Neural progenitor cell (in vitro differentiated cells): ENCODE measurements at places on chromosomes 1 and 21. TPM values are rescaled to one million over a fixed set of nuclear protein-coding genes. Genes with fewer than 3 reads are reported as not detected.
A peak's percentile ranks its signal among the peaks of the same experiment; 100 is the strongest.

Gene CAMK1G
- total RNA-seq, result 3.6 and 4.3 TPM in 2 replicates

Gene GNG4
- total RNA-seq, result 14.9 and 20.7 TPM in 2 replicates

Gene CCDC181
- 10.2 and 13.2 TPM in 2 replicates for total RNA-seq

DNA sequence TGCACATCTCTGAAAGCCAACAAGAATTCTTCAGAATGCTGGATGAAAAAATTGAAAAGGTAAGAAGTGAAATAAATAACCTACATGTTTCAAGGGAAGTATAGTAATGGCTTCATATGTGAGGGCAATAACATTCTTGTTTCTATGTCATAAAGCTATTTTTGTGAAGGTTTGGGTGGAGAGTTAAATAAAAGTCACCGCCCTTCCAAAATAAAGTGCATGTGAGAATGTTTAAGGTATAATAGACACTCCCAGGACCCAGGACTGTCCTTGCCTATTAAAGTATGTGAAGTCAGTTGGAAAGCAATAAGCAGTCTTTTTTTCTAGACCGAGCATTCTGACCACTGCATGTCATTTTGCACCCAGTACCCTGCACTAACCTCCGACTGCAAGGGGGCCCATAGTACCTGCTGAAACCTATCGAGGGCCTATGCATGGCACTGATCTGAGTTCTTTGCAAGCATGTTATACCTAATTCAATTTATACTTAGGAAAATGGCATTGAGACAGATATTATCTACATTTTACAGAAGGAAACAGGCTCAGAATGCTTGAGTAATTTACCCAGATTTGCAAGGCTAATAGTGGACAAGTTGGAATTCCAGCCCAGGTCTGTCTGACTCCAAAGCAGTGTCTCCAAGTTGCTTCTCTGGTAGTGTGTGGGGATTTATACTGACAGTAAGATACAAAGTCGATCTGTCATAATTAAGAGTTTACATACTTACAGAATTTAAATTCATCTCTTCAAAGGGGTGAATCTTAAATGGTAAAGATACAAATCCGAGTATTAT, 156.1 kb downstream of the EDEM3 start:
- DNase-seq, result no peak

DNA sequence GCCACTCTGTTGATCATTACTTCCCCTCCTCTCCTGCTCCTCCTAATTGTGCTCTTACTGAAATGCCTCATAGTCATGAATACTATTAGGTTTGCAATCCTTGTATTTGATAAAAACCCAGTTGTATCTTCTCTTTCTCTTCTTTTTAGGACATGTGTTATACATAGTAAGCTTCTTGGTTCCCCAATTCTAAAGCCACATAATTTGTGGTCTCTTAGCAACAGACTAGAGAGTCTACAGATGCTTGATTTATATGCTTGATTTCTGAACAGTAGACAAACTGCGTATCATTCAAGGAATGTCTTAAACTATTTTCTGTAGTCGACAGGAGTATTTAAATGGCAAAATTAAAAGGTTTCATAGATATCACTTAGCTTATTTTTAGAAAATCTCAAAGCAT, 1598.9 kb downstream of the PLA2G4A start:
- DNase-seq, result no peak

Gene HSD3B2
- total RNA-seq, result not detected in 2 replicates

- DNase-seq, result no peak
Observed at GRCh38 chr1:11488201-11488770, 9.3 kb downstream of the DISP3 start.

DNA sequence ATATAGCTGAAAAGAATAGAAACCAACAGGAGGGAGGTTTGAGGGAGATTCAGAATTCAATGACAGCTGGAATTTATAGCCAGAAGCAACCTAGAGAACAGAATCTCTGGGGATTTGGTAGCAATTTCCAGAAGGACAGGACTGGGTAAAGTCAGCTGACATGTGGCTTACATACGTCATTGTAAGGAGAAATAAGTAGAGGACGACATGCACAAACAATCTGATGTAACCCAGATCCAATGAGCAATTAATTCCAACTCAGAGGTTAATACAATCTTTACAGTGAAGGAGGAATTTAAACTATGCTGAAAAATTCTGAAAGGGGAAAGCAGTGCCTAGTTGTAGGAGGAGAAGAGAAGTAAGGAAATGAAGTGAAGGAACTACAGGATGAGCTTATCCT, 383.9 kb downstream of the PTBP2 start:
- no peak for DNase-seq

DNA sequence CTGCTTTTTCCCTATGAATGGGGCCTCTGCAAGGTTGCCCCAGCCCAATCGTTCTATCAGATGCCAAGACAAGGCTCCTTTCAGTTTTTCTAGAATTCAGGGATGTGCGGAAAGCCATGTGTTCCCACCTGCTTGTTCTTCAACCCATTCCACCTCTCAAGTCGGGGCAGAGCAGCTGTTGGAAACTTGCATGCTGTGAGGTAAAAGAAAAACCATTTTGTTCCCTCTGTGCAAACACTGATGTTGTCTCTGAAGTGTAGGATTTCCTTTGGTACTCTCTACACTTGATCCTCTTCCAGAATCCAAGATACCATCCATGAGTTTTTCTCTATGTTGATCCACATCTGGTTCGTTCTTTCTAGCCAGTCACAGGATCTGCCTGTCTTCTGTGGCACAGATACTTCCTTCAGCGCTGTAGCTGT, 7.3 kb downstream of the IER5 start:
- no peak for DNase-seq

- DNase-seq, result no peak
Observed at GRCh38 chr1:30171537-30172298, 551.7 kb downstream of the MATN1 start.

Gene GPR52
- total RNA-seq, result 0.84 TPM in 2 replicates

Gene AJAP1
- 0.19 and 0.21 TPM in 2 replicates for total RNA-seq

Gene ZFYVE9
- total RNA-seq, result 32.9 and 42.7 TPM in 2 replicates

DNA sequence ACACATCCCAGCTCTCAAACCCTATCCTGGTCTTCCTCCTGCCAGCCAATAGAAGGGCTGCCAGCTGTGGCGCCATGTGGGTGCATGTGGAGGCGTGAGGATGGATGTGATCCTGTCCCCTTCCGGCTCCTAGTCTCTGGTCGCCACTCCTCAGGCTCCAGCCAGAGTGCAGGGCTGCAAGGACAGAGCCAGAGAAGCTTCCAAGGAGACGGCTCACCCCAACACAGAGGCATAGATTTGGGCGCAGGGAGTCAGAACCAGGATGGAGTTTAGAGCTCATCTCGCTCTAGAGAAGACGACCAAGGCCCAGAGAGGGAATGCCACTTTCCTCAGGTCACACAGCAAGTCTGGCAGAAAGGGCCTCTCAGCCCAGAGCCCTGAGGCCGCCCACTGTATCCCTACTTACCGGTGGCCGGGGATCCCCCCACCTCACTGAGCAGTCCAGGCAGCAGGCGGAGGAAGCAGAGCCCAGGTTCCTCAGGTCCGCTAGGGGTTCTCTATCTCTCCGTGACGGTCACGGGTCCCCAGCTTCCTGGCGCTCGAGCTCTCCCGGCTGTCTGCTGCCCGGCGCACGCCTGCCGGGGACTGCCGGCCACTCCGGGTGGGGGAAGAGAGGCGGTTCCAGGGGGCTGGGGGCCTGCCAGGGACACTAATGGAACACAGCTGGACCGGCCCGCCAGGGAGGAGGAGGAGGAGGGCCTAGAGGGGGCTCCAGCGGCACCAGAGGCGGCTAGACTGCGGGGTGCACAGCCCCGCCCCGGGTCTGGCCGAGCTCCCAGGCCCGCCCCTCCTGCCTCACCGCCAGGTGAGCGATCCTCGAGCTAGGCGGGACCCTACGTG, at the start of gene COL16A1:
TSS of gene COL16A1 (minus strand) at position 587 of the 840 bp plus-strand sequence. CDS start 1,824 bp downstream, outside the sequence.
- peak; percentile 54 for DNase-seq

DNA sequence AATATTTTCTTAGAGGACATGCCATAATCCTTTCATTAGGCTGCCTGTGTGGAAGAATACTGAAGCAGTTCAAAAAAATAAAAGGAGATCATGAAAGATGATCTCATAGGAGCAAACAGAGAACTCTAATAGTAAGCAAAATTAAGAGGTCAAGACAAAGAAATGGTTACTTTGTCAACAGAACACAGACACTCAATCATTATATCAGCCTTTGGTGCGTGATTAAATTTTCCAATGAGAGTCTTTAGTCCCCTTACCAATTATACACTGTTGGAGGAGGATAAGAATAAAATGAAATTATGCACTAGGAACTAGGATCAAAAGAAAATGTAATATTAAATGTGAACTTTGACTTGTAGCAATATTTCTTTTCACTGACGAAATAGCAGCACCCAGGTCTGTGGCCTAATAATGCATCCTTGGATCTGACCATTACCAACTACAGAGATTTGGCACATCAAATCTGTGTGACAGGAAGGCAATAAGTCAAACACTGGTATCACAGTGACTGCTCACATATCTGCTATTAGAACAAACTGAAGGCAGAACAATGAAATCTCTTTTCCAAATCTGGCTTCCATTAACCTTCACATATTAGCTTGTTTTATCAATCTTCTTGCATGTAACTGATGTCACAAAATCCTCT, 1812.9 kb downstream of the PLA2G4A start:
- no peak for DNase-seq

DNA sequence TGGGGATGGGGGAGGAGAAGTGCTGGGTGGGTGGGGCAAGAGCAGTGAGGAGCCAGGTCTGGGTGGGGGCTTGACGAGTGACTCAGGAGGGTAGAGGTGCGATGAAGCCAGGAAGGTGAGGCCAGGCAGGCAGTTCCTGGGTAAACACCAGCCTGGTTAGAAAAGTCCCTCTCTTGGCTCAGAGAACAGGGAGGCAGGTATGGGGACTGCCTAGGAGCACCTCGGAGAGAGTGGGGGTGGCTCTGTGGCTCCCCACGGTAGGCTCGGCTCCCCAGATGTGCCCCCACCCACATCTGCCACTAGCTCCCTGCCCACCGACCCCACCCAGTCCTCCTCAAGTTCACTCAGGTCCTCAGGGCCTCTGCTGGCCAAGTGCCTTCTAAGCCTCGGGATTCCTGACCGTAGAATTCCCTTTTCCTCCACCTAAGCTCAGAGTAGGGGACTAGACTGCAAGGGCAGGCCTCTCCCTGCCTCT, 1.2 kb downstream of the HSPG2 start:
- DNase-seq, result no peak

DNA sequence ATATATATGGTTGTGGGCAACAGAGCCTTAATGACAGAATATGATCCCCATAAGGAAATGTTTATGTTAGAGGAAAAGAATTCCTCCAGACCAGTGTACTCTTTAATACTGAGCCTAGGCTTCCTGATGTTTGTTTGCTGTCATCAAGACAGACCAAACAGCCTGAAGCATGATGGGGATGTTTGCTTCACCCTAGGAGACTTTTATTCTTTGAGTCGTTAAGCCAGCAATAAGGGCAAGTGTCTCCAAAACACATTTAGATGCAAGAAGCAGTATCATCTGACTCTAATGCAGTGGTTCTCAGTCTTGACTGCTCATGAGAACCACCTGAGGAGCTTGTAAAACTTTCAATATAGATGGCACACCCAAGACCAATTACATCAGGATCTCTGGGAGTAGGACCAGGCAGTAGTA, 33.1 kb downstream of the UBE2U start:
- DNase-seq, result no peak

DNA sequence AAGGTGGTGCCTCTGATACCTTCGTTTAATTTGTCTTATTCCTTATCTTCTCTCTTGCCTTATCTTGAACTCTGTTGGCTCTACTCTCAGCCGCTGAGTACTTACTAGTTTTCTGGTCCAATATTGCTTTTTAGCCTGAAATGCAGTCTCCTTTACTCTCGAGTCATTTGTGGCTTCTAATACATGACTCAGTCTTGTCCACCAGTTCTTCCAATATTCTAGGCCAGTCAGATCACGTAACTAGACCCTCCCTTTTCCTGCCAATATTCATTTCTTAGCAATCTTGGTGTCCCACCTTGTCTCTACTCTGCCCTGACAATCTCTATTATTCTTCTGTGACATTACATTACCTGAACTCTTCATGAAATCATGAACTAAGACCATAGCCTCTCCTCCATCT, 555.8 kb downstream of the DPYD start:
- DNase-seq, result no peak

DNA sequence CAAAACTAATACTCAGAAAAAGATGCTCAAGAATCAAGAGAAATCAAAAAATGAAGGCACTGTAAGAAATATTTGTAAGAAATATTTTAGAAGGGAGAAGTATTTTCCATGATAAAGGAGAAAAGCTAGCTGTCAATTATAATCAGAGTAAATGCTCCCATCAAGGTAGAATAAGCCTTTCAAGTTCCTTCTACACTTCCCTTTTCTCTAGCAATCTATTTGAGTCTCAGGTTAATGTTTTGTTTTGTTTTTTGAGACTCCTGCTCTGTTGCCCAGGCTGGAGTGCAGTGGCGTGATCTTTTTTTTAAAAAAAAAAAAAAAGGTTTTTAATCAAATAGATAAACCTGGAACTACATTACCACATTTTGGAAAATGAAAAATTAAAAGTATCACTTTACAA, 33.3 kb downstream of the PUM1 start:
- DNase-seq, result no peak

Gene CDC14A
- total RNA-seq, result 26.9 and 37.0 TPM in 2 replicates
